ENCODE measurements at places on chromosomes 2 and 18. TPM values are rescaled to one million over a fixed set of nuclear protein-coding genes. Genes with fewer than 3 reads are reported as not detected.

GRCh38 chr2:216735086-216735485 lies 39.7 kb upstream of the IGFBP5 start:
- DNase-seq = peak; percentile 48

DNA sequence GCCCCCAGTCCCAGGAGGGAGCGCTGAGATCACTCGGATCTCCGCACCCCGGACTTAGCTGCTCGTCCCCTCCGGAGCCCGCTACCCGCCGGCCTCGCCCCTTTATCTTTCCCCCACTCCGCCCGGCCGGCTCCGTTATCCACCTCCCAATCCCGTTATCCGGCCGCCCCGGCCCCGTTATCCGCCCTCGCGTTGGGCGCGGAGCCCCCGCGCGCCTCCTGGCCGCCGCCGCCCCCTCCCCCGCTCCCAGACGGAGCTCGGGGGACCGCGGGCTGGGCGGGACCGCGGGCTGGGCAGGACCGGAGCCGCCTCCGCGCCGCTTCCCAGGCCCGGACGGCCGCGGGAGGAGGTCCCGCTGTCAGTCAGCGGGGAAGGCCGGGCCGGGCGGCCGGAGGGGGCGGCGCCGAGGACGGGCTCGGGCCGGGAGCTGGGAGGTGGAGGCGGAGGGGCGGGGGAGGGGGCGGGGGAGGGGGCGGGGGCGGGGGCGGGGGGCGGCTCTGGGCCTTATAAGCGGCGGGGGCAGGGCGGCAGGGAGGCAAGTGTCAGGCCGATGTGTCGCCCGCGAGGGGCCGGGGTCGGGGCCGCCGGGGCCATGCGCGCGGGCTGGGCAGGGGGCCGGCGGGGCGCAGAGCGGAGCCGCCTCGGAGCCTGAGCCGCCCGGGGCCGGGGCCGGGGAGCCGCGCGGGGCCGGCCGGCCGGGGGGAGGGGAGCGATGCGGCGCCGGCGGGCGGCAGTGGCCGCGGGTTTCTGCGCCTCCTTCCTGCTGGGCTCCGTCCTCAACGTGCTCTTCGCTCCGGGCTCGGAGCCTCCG lies at the start of gene PKDCC:
TSS of gene PKDCC (plus strand) at position 534 of the 811 bp plus-strand sequence. CDS start at position 713, 179 bp downstream.
- DNase-seq = peak; percentile 81

GRCh38 chr18:1006965-1007364 lies 102.3 kb downstream of the ADCYAP1 start:
- no peak for DNase-seq

GRCh38 chr2:163045830-163046229 lies 207.3 kb upstream of the KCNH7 start:
- no peak for DNase-seq

DNA sequence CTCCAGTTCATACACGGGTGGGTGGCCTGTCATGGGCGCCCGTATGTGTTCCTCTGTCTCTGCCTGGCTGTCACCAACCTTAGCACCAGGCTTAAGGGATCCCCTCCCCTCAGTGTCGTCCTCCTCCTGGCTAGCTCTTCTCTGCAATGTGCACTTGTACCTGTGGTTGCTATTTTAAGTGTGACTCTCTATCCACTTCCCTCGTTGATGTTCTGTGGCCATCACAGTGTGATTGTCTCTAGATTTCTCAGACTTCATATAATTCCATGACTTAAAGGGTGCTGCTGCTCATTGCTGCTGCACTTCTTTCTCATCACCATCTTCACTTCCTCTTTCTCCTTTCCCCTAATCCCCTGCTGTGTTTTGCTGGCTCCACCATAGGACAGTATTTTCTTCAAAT lies 143.4 kb downstream of the EML6 start:
- no peak for DNase-seq

GRCh38 chr2:54879598-54880332 lies 156.3 kb downstream of the EML6 start:
- DNase-seq = no peak

GRCh38 chr18:34322365-34323289 lies 97.9 kb upstream of the NOL4 start:
- DNase-seq = no peak

GRCh38 chr18:69469444-69469919 lies 68.8 kb downstream of the DOK6 start:
- no peak for DNase-seq

- DNase-seq = no peak
These were observed 495 bp upstream of the GULP1 start for GRCh38 chr2:188291142-188291616.

DNA sequence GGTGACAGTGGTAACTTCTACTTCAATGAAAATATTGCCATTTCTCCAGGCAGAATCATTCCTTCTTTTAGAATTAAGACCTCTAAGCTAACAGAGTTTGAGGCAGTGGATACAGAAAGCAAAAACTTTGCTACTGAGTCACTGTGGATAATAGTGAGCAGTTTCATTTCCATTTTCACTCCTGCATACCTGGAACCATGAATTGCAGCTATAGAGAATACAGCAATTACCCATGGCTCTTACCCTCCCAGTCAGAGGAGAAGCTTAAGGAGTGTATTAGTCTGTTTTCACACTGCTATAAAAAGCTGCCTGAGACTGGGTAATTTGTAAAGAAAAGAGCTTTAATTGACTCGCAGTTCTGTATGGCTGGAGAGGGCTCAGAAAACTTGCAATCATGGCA lies 531.4 kb upstream of the CNTNAP5 start:
- no peak for DNase-seq

DNA sequence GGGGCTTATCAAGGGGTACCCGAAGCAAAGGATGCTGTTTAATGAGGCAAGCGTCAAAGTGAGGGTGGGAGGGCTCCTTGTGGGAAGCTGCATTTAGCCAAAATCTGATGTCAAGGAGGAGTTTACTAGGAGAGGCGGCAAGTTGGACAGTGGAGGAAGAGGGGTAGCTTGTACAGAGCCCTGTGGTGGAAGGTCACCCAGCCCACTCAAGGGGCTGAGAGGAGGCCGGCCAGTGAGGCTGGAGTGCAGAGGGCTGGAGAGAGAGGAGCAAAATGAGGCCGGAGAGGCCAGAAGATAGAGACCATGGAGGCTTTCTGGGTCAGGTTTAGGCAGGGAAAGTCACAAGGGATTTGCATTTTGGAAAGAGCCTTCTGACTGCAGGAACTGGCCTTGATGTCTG lies 49.5 kb downstream of the ASB1 start:
- no peak for DNase-seq

- no peak for DNase-seq
These were observed 8.5 kb downstream of the ATP6V1B1 start for GRCh38 chr2:70944111-70944690.

GRCh38 chr18:23995180-23995579 lies 19.4 kb upstream of the TTC39C start:
- no peak for DNase-seq

GRCh38 chr2:207422380-207422779 lies 107.4 kb upstream of the CREB1 start:
- DNase-seq = no peak

DNA sequence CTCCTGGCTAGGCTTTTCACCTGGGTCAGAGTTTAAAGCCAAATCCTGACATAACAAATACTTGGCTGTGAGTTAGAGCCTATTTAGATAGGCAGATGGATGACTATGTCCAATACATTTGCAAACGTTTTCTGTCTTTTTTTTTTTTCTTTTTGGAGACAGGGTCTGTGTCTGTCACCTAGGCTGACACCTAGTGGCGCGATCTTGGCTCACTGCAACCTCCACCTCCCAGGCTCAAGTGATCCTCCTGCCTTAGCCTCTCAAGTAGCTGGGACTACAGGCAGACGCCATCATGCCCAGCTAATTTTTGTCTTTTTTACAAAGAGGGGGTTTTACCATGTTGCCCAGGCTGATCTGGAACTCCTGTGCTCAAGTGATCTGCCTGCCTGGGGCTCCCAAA lies 124.8 kb downstream of the DYM start:
- no peak for DNase-seq

GRCh38 chr2:220717283-220717682 lies 854.8 kb downstream of the EPHA4 start:
- no peak for DNase-seq

DNA sequence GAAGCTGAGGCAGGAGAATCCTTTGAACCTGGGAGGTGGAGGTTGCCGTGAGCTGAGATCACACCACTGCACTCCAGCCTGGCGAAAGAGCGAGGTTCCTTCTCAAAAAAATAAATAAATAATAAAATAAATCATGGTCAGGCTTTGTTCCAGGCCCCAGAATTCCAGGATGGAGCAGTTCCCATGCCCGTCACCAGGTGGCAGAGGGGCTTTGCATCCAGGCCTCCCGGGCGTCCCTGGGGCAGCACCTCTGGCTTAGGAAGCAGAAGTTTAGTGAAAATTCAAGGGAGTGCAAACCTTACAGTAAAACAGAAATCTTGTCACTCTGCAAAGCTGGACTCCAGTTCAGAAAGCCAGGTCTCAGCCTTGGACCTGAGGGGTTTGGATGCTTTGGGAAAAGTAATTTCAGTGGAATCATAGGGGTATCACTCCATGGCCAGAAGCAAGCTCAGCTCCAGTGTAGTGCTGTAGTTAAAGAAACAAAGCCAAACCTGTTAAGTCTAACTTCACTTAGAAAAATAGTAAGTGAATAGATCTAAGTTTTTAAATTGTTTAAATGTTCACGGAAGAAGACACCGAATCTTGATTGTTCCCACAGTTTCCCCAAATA lies 512.7 kb downstream of the CMPK2 start:
- no peak for DNase-seq

DNA sequence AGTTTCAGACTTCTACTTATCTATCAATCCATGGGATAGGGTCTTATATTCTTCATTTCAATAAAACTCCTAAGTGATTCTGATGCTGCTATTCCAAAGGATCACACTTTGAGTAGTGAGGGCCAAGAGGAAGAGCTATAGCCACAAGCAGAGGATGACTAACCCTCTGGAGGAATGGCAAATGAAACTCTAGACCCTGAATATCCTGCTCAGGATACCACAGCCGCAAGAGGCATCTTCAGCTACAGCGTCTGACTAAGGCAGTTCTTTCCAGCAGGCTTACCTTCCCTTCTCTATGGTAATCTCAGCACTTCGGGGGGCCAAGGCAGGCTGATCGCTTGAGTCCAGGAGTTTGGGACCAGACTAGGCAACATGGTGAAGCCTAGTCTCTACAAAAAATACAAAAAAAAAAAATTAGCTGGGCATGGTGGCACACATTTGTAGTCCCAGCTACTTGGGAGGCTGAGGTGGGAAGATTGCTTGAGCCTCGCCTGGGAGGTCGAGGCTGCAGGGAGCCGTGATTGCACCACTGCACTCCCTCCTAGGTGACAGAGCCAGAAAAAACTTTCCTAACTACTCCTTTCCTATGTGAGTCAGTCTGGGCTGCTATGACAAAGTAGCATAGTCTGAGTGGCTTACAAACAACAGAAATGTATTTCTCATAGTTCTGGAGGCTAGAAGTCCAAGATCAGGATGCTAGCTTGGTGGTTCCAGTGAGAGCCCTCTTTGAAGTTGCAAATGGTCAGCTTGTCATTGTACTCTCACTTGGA lies 371.9 kb downstream of the IRS1 start:
- no peak for DNase-seq

GRCh38 chr2:101502095-101502494 lies 27.2 kb upstream of the RFX8 start:
- DNase-seq = no peak

- DNase-seq = no peak
These were observed 549.5 kb downstream of the EPHA4 start for GRCh38 chr2:221022554-221022953.

GRCh38 chr2:168422584-168422983 lies 33.5 kb upstream of the CERS6 start:
- no peak for DNase-seq

GRCh38 chr2:169461143-169461542 lies 18.2 kb upstream of the BBS5 start:
- no peak for DNase-seq

DNA sequence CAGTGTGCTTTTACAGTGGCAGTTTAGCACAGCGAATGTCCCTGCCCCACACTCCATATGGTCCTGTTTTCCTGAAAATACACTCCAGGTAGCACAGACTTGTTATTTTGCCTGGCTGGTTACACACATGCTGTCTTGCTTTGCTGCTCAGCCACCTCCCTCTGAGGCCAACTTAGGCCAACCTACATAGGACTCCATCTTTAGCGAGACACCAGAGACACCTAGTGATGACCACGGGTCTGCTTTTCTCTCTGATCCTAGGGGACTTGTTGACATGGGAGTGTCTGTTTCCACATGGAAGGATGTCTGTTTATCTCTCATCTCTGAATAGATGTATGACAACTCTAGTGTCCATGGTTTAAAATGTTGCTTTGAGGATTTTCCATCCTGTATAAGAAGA lies 43.3 kb downstream of the PLEKHB2 start:
- DNase-seq = no peak

- DNase-seq = no peak
These were observed 195.0 kb downstream of the EPHA4 start for GRCh38 chr2:221377066-221377465.

- DNase-seq = no peak
These were observed 250.5 kb upstream of the MYT1L start for GRCh38 chr2:2581331-2582159.

- no peak for DNase-seq
These were observed 11.3 kb downstream of the MC5R start for GRCh38 chr18:13835202-13835601.

DNA sequence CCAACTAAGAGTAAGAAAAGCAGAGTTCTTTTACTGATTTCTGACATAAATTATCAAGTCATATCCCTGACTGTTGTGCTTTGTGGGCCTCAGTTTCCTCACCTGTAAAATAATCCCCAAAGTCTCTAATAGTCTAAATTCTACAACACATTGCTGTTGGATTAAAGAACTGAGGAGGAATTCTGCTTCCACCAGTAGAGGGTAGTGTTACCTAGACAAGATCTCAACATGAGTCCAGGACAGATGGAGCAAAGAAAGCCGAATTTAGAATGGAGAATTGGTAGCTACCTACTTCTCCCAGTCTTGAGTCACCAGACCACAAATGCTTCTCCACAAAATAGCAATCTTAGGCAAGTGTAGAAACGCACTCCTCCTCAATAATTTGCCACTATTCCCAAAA lies 462.5 kb upstream of the FSHR start:
- peak; percentile 16 for DNase-seq

Gene MBD1
- 60.6 TPM for polyA plus RNA-seq

Gene WIPF1
- 26.7 TPM for polyA plus RNA-seq

Gene SPDYA
- 2.9 TPM for polyA plus RNA-seq

Gene CRYGC
- polyA plus RNA-seq = not detected

Gene EFHD1
- polyA plus RNA-seq = 96.1 TPM

Gene LCT
- polyA plus RNA-seq = not detected

Gene DLGAP1
- polyA plus RNA-seq = 5.0 TPM

Gene PRSS56
- polyA plus RNA-seq = 0.23 TPM

Gene SCN9A
- 1.8 TPM for polyA plus RNA-seq

Gene COBLL1
- 117 TPM for polyA plus RNA-seq

Gene GALNT14
- polyA plus RNA-seq = 41.8 TPM

Gene MAL
- polyA plus RNA-seq = 314 TPM

Gene SLC39A10
- 77.5 TPM for polyA plus RNA-seq

Gene KLHL41
- polyA plus RNA-seq = 1.2 TPM

Gene ANKRD30B
- 0.30 TPM for polyA plus RNA-seq

Gene SKOR2
- polyA plus RNA-seq = not detected

Gene SALL3
- polyA plus RNA-seq = 11.6 TPM

Gene SCN2A
- polyA plus RNA-seq = 2.8 TPM

Gene ZNF519
- 14.0 TPM for polyA plus RNA-seq

Gene CHRNA1
- 4.3 TPM for polyA plus RNA-seq
